NCI-H1092 treated with DMSO at 0.1 percent for 48 hours (cell line): ENCODE measurements at places on chromosomes 3 and 15.
A peak's percentile ranks its signal among the peaks of the same experiment; 100 is the strongest.

DNA sequence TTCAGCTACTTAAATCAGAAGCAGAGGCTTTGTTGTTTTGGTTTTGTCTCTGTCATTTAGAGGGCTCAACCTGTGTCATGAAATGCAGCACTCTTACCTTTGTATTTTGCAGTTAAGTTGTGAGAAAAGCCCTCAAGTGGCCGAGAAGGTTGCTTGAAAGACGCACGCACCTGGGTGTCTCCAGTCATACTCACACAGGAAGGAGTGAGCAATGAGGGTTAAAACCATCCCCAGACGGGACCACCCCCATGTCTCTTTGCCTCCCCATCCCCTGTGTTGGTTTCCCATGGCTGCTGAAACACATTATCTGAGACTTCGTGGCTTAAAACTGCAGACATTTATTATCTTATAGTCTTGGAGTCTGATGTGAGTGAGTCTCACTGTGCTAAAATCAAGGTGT is 376.1 kb upstream of the CFAP20DC start:
- no peak for DNase-seq

- DNase-seq = no peak
Observed at GRCh38 chr3:14758297-14758696, 60.5 kb upstream of the FGD5 start.

- DNase-seq = no peak
Observed at GRCh38 chr3:58833491-58833890, 166.9 kb upstream of the FAM3D start.

- DNase-seq = no peak
Observed at GRCh38 chr3:185754920-185755319, 69.9 kb downstream of the IGF2BP2 start.

- DNase-seq = no peak
Observed at GRCh38 chr3:4758957-4759656, 220.1 kb upstream of the BHLHE40 start.

GRCh38 chr15:82656641-82657266 is 9.6 kb upstream of the CPEB1 start:
- DNase-seq = no peak

DNA sequence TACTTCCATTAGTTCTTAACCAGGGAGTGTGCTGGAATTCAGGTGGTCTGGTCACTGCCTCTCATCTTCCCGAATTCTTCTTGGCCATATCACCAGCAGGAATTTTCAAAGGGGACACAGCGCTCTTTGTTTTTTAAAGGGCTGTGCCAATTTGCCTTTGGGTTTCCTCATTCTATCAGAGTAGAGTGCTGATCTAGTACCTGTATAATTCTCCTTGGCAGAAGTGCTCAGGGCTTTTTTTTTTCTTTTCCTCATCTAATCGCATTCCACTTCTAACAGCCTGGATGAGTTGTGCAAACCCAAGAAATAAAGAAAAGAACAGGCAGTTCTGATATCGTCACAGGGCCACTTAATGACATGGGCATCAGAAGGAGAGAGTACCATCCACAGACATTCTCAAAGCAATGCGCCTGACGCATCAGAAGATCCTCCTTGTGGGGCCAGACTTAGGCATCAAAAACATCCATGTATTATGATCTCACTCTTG is 121.0 kb downstream of the ASB7 start:
- DNase-seq = no peak

DNA sequence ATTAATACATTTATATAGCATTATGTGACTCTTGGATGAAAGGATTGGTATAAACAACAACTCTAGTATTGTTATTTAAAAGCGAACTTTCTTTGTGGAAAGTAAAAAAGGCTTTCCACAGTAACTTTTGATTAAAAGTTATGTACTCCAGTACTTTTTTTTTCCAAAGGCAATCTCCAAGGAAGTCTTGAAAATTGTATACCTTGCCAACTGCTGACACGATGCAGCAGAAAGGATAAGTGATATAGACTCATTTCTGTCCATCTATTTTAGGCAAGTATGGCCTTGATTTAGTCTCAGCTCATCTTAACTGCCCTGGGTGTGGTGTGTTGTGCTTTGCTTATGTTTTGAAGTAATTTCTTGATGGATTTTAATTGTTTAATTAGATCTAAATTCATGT is 79.7 kb downstream of the OTOL1 start:
- peak; percentile 93 for DNase-seq

GRCh38 chr15:42494998-42495360 is 455 bp upstream of the SNAP23 start:
- DNase-seq = no peak

- DNase-seq = no peak
Observed at GRCh38 chr15:68301301-68301700, 23.8 kb downstream of the FEM1B start.

- no peak for DNase-seq
Observed at GRCh38 chr3:31695280-31696008, 162.7 kb downstream of the STT3B start.

DNA sequence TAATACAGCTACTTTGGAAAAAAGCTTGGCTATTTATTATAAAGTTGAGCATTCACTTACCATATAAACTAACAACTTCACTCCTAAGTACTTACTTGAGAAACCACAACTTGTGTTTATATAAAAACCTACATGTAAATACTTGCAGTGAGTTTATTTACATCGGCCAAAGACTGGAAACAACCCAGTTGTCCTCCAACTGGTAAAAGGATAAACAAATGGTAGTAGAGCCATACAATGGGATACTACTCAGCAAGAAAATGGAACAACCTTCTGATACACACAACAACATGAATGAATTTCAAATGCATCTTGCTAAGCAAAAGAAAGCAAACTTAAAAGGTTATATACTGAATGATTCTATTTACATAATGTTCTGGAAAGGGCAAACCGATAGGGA is 63.7 kb downstream of the SLC7A14 start:
- no peak for DNase-seq

DNA sequence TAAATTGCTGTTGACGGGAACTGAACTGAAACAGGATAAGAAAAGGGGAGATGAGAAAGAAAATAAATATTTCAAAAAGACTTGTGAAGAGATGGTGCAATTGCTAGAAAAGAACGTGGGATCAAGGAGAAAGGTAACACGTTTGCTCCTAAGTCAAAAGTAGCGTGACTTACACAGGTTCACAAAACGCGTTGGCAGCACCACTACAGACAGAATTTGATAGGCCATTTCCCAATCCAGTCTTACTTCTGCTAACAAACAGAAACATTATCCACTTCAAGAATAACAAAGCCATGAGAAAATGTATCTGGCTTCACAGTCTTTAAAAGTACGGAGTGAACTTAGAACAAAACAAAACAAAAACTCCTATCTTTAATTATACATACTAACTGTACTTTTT is 75.5 kb downstream of the DPH6 start:
- DNase-seq = no peak

- DNase-seq = no peak
Observed at GRCh38 chr3:168968609-168969008, 694.9 kb downstream of the MECOM start.

DNA sequence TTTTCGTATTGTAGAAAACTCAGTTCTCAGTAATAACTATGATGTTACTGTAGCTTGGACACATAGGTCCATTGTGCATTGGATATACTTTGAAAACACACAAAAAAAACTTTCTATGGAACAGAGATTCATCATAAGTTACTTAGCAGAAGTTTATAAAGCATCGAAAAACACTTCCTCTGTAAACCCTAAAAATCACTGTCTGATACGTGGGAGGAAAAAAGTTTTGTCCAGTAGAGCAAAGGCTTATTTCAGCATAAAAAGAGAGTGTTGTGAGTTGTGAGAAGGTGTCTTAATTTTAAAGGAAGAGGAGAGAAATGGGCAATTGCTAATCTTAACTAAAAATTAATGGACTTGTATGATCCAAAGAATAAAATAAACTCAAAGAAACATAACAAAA is 64.8 kb downstream of the OSTN start:
- no peak for DNase-seq

DNA sequence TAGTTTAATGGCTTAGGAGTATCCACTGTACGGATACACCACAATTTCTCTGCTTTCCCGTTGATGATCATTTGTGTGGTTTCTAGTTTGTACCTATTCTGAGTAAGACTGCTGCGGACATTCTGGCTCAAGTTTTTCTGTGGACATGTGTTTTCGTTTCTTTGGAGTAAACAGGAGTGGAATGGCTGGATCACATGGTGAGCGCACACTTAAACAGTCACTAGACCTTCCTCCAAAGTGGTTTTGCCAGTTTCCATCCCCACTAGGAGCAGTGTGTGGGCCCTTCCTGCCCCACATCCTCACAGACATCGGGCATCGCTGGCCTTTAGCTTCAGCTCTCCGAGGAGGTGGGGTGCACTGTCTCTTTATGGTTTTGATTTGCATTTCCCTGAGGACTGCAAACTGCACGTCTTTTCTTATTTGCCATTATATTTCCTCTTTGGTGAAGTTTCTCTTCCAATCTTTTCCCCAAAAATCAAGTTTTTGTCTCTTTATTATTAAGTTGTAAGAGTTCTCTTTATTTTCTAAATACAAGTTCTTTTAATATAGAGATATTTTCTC is 94.1 kb downstream of the VGLL4 start:
- no peak for DNase-seq

- DNase-seq = no peak
Observed at GRCh38 chr3:126525853-126526667, 2.1 kb downstream of the CHST13 start.

DNA sequence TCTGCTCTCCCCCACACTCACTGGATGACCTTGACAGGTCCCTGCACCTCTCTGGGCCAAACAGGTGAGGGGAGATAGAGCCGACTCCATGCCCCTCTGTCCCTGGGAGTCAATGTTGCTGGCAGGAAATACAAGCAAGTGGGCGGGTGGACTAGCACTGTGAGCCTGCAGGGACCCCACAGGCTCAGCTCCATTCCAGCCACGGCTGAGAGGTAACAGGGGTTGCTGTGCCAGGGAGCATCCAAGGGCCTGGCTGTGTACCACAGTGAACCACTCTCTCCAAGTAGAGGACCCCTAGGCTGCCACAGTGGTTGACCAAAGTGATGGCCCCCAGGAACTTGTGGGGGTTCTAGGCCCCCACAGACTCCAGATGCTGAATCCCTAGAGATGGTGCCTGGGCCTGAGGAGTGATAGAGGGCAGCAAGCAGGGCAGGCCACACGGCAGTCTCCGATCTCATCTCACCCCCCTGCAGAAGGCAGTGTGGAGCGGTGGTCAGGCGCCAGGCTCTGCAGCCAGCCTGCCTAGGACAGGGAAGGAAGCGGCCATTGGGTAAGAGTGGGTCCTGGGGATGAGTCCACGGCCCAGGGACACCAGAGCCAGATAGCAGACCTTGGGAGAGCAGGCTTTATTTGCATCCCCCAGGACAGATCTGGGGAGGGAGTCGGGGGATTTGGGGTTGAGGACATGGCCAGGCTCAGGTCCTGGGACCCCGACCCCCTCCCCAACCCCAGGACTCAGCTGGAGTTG is 3.2 kb downstream of the TNNC1 start:
- DNase-seq = no peak

GRCh38 chr3:17021614-17022013 is 136.9 kb downstream of the PLCL2 start:
- no peak for DNase-seq

- peak; percentile 41 for DNase-seq
Observed at GRCh38 chr3:132417695-132418411, 551 bp downstream of the DNAJC13 start.

DNA sequence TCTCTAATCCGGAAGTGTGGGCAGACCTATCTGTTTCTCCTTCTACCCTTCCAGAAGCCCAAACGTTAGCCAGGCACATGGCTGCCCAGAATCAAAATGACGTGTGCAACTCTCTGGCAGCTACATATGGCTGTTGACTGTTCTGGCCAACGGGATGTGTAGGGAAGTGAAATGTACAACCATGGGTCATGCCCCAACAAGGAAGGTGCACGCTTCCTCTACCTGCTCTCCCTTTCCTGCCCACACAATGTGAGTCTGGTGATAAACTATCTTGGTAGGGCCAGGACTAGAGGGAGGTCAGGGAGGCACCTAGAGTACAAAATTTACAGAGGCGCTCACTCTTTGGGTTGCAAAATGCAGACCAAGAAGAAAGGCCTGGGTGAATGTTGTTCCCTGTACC is 495.9 kb upstream of the PROK2 start:
- DNase-seq = no peak

DNA sequence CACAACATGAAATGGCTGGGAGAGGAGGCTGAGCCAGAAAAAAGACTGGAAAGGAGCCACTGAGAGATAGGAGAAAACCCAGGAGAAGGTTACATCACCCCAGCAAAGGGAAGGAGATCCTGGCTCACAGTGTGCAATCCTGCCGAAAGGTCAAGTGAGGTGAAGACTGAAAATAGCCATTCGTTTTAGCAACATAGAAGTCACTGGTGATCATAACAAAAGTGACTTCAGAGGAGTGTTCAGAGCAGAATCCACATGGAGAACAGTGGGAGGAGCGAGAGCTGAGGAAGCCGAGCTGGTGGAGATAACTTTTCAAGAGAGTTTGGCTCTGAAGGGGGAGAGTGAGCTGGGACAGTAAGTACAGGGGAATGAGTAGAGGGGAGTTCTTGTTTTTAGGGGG is 5.4 kb upstream of the HEG1 start:
- DNase-seq = no peak
